ENCODE measurements at places on chromosomes 5 and 9.

DNA sequence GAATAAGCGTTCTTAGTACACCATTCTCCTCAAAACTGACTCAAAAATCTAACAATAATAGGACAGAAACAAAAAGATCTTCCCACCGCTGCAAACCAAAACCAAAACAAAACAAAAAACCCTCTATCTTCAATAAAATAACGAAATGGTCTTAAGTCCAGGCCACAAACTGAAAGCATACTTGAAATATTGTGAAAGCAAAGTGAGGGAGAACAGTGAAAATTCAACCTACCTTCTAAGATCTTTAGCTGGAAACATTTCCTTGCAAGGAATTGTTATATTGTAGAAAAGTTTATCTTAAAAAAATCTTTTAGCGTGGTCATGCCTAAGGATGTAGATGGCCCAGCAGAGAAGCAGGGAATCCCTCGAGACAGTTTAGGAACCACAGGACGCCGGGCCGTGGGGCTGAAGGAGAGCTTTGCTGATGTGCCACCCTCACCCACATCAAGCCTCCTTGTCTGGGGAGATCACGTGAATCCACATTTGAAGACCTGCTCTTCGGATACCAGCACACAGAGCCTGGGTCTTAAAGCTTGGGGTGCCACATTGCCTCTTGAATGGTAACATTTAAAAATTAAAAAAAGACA lies 27.8 kb upstream of the LVRN start:
- no peak for DNase-seq

DNA sequence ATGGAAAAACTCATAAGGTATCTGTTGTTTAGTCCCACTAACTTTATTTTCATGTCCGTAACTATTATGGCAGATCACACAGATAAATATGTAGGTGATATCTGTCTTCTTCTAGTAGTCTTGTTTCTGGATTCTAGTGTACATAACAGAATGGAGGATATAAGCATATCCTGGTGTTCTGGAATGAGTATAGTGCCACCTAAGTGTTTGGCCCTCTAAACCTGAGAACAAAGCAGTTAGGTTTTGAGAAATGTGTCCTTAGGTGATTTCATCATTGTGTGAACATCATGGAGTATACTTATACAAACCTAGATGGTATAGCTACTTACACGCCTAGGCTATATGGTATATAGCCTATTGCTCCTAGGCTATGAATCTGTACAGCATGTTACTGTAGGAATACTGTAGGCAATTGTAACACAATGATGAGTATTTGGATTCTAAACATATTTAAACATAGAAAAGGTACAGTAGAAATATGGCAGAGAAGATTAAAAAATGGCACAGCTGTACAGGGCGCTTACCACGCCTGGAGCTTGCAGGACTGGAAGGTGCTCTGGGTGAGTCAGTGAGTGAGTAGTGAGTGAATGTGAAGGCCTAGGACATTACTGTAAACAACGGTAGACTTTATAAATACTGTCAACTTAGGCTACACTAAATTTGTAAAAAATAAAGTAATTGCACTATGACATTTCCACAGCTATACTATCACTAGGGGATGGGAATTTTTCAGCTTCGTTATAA lies 150.3 kb upstream of the SLC24A2 start:
- no peak for DNase-seq

- DNase-seq = no peak
Measured at GRCh38 chr9:90793729-90794128, 7.9 kb upstream of the SYK start.

DNA sequence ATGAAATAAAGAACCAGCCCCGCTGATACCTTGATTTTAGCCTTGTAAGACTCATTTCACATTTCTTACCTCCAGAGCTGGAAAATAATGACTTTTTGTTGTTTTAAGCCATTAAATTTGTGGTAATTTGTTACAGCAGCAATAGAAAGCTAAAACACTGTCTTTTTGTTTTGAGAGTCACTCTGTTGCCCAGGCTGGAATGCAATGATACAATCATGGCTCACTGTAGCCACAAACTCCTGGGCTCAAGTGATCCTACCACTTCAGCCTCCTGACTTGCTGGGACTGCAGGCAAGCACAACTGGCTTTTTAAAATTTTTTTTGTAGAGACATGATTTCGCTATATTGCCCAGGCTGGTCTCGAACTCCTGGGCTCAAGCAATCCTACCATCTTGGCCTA lies 34.7 kb upstream of the MYO10 start:
- DNase-seq = no peak

GRCh38 chr9:20048437-20048836 lies 259.6 kb upstream of the SLC24A2 start:
- DNase-seq = no peak

DNA sequence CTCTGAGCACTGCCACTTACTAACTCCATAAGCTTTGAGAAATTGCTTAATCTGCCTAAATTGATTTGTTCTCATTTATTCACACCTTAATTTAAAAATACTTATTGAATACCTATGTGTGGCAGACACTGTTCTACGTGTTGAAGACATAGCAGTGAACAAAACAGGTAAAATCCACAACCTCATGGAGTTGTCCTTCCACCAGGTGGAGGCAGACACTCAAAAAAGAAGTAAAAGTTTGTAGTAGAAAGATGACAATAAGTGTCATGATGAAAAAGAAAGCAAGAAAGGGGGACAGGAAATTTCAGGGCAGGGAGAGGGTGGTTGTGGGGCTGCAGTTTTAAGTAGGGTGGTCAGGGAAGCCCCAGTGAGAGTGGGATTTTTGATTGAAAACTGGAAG lies 94.9 kb downstream of the SREK1 start:
- DNase-seq = no peak

- DNase-seq = no peak
Measured at GRCh38 chr5:173717959-173718358, 101.5 kb upstream of the BOD1 start.

DNA sequence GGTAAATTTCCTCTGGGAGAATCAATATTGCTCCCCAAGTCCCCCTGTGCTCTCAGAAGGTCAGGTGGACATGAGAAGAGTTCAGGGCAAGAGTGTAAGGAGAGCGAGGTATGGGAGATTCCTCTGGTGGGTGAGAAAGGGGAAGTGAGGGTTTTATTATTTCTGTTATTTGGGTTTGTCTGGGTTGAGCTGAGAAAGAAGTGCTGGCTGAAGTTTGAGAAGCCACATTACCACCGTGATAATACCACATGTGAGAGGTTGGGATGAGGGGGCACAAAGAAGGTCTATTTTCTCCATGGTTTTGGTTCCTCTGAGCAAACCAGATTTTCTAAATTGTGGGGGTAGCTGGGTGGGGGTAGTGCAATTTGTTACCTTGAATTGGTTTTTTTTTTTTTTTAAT lies 350.4 kb downstream of the OSTF1 start:
- no peak for DNase-seq

- DNase-seq = peak; percentile 62
Measured at GRCh38 chr9:37528652-37529471, 43.1 kb downstream of the POLR1E start.

DNA sequence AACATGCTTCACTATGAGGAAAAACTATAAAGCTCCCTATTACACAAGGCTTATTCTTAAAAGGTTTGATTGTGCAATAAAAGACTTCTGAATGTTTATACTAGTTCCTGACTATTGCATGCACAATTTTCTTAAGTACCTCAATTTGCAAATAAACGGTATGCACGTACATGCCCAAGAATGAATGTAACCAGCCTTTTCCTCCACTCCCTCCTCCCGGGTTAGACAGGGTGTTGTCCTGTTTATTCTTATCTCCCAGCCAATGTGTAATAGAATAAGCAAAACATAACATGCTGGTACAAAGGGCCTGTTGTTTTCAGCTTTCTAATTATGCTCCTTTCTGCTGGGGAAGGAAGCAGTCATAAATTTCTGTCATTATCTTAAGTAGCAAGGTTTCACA lies 79.1 kb downstream of the AOPEP start:
- no peak for DNase-seq

DNA sequence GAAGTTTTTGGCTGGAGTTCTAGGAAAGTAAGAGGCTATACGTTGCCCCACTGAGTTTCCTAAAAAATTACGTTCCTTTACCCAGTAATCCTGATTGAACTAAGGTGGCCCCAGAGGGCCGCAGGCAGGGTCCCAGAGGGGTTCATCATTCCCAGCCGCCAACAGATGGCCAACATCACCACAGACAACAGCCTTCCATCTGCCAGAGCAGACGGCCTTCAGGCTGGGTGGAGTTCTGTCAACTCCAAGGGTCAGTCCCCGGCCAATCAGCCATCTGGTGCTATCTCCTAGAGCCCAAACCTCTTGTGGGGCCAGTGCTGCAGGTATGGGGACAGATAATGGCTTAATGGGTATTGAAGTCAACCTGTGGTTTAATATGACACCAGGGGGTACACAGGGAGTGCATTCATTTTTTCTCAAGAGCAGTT lies 30.4 kb downstream of the TBC1D2 start:
- no peak for DNase-seq

GRCh38 chr9:137705906-137706305 lies 87.1 kb downstream of the EHMT1 start:
- no peak for DNase-seq

- peak; percentile 27 for DNase-seq
Measured at GRCh38 chr5:1104327-1105006, 7.4 kb downstream of the SLC12A7 start.

DNA sequence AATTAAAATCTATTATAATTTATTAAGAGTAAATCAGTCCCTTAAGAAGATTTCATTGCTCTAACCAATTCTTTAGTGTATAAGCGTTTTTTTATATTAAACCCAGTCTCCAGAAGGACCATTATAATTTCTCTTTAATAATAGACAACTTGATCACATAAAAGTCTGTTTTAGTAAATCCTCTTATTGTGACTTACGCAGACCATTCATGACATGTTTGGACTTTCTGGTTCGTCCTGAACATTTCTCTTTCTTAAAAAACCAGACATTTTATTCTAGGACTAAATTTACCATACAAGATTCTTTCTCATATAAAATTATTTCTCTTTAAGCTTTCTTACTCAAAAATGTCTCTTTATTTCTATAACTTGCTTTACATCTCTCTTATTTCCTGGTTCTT lies 196.2 kb upstream of the RAI14 start:
- no peak for DNase-seq

- DNase-seq = no peak
Measured at GRCh38 chr9:26077860-26078259, 399.6 kb upstream of the TUSC1 start.

DNA sequence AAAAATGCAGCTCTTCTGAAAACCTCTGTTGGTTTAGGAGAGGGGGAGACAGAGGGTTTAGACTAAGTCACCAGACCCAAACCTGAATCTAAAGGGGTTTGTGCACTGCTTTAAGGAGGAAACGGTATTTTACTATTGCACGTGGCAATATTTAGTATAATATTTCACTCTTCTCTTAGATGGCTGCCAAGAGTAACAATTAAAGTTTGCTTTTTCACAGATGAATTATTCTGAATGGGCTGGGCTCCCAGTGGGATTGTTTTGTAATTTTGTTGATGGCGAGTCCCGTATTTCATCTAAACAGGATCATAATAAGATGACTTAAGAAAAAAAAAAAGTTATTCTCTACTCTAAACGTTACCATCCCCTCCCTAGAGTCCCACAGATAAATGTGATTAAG lies 245.4 kb downstream of the PCSK5 start:
- DNase-seq = no peak

DNA sequence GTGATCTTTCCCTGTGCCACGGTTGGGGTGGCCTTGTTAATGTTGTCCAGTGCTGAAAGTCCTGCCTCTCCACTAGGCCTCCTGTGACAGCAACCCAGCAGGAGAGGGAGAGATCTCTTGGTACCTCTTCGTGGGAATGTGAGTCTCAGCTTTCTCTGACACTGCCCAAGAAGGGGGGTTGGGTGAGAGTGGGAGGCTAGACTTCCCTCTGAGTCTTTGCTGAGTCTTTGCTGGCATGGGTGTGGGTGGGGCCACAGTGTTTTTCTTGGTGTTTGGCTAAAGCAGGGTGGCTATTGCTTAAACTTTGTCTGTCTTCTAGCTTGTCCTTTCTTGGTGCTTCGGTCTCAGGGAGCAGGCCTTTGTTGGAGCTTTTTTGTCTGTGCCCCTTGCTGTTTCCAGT lies 145.6 kb downstream of the GNA14 start:
- DNase-seq = no peak

DNA sequence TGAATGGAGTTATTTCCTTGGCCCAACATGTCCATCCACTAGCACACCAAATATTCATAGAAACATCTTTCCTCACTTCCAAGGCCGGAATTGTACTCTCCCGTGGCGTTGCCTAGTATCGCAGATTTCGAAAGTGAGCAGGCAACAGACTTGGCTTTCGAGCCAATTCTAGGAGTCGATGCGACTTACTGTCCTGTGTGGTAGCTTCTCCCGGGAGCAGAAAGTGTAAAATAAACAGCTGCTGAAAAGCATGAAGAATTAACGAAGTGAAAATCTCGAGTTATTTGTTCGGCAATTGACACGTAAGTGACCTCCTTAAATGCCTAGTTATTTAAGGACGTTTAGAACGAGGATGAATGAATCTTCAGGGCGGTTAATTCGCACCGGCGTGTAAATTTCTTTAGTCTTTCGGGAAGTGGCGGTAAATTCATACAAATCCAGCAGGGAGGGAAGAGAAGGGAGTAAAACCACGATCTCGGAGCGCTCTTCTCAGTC lies 449 bp upstream of the PCSK5 start:
- peak; percentile 0 for DNase-seq

GRCh38 chr9:107174441-107174840 lies 108.6 kb upstream of the RAD23B start:
- no peak for DNase-seq

- DNase-seq = no peak
Measured at GRCh38 chr5:172436879-172437369, 17.4 kb downstream of the SH3PXD2B start.

DNA sequence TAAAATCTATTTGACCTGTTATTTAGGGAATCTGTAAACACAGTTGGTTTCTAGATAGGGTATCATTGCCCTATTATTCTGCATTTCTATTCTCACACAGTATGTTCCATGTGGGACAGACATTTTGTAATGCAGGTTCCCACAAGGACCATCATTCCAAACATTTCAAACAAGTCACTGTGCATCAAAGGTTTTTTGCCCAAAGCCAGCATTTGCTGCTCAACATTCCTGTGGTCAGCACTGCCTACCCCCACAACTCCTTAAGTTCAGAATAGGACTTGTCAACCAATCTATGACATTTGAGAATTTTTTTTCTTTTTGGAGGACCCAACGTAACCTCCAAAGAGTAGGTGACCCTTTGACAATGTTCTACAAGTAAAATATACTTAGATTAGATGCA lies 95.7 kb downstream of the LPAR1 start:
- no peak for DNase-seq

- DNase-seq = no peak
Measured at GRCh38 chr5:134492568-134492967, 32.9 kb upstream of the JADE2 start.

DNA sequence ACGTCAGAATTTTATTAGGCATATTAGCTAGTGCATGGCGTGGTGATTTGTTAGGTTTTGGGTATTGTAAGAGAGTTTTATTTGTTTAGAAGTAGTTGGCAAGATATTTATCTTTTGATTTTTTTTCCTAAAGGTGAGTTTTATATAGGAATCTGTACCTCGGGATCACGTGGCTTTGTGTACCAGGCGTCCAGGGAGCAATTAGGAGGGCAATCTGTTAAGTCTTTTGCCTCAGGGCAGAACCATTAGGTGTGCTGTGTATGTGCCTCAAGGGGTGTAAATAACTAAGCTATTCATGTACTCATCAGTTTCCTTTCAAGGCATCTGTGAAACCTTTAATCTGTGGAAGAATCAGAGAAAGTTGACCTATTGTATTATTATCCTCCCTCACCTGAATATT lies 39.4 kb downstream of the ZSWIM6 start:
- no peak for DNase-seq
